NCI-H2227 treated with DMSO at 0.1 percent for 48 hours (cell line): ENCODE measurements at places on chromosomes 2 and 18.

- DNase-seq: no peak
Observed at GRCh38 chr2:189995679-189996078, 66.8 kb downstream of the MSTN start.

GRCh38 chr2:180289627-180290026 lies 282.5 kb upstream of the CWC22 start:
- no peak for DNase-seq

GRCh38 chr2:59874971-59875755 lies 678.3 kb downstream of the BCL11A start:
- DNase-seq: no peak

GRCh38 chr18:32879497-32879896 lies 106.7 kb upstream of the KLHL14 start:
- peak; percentile 33 for DNase-seq

DNA sequence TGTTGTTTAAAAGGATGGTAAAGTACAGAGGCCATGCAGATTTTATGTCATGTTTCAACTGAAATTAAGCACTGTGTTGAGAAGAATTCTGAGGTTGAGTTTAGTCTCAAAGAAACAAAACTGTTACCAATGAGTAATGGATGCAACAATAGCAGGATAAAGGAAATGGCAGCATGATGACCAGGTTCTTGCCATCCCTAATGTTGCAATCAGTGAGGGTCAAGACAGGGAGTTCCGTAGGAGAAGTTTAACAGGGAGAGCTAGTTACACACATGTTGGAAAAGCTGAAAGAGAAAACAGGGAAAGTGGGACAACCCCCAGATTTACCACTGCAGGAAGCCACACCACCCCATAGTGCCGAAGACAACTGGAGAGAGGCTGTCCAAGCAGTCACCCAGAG lies 343.8 kb upstream of the EPHA4 start:
- DNase-seq: no peak

DNA sequence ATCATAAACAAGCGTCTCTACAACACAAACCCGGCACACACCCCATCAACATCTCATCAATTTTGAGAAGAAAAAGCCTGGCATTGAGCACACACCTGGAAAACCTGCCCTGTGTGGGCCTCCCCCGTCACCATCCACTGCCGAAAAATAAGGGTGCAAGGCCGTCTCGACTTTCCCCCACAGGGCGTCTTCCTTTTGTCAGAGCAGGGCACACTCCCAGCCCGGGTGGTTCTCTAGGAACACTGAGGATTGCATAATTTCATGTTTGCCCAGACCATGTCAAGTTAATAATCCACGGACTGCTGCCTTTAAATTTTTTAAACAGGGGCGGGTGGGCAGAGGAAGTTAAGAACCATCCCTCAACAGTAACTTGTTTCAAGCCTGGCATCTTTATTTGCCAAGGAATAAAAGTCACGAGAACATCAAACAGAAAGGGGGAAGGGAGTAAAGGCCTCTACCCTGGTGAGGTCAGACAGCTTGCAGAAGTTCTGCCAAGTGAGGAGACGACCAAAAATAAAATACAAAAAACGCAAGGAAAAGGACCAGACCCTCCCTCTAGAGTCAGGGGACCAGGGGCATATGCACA lies 2.1 kb downstream of the TFCP2L1 start:
- no peak for DNase-seq

- no peak for DNase-seq
Observed at GRCh38 chr2:46502291-46502885, 23.0 kb downstream of the TMEM247 start.

GRCh38 chr18:8562919-8563318 lies 46.3 kb upstream of the RAB12 start:
- no peak for DNase-seq

DNA sequence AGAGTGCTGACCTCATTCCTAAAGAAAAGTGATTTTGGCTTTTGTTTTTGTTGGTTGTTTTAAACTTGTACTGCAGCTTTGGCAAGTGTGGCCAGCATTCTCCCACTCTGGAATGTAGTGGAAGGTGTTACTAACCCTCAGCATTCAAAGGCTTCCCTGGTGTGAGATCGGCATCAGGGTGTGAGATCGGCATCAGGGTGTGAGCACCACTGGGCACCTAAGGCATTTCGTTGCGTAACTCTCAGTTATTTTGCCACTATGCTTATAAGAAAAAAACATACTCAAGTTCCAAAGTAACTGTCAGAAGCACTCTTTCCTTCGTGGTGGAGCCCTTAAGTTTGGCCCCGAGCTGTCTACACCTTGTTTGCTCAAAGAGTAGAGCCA lies 1.7 kb downstream of the CYBRD1 start:
- DNase-seq: no peak

DNA sequence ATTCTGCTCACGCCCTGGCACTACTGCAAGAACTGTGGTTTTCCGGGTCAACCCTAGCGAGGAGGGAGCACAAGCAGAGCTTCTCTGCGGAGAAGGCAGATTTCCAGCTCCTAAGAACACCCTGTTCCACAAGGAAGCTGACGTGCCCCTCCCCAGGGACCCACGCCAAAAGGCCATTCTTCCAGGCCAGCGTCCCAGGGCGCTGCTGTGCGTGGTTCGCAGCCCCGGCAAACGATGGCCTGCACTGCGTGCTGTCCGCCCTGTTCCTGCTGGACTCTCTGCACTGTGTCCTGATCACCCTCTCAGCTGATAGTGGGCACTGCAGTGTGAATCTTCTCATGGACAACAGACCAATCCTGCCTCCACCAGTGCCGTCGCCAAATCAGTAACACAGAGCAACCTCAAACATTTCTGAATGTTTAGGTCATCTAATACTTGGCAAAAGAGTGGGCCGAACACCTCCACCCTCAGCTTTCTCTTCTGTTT lies 49.1 kb downstream of the ADI1 start:
- DNase-seq: no peak

DNA sequence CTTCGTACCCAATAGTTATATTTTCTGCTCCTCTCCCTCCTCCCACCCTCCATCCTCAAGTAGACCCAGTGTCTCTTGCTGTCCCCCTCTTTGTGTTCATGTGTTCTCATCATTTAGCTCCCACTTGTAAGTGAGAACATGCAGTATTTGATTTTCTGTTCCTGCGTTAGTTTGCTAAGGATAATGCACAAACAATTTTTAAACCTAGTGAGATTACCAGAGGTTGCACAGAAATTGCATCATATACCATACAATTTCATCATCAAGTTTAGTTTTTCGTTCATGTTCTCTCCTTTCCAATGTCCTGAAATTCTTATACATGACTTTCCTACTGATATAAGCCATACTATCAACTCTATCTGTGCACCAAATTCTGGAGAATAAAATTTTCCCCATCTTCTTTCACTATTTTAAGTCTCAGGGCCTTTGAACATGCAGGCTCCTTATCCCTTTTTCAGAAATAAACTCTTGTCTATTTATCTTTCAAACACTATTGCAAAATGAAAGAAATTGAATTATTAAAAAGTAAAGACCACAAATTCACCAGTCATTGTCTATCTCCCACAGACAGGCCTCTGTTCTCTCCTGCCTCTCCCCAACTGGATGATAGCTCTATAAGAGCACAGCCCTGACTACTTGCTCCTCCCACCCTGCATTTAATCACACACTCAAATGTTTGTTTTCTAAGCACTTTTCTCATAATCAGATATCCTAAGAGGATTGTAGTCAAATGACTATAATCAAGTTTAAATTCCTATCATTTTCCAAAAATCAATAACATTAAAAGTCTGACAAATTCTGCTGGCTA lies 27.2 kb upstream of the B4GALT6 start:
- peak; percentile 51 for DNase-seq

DNA sequence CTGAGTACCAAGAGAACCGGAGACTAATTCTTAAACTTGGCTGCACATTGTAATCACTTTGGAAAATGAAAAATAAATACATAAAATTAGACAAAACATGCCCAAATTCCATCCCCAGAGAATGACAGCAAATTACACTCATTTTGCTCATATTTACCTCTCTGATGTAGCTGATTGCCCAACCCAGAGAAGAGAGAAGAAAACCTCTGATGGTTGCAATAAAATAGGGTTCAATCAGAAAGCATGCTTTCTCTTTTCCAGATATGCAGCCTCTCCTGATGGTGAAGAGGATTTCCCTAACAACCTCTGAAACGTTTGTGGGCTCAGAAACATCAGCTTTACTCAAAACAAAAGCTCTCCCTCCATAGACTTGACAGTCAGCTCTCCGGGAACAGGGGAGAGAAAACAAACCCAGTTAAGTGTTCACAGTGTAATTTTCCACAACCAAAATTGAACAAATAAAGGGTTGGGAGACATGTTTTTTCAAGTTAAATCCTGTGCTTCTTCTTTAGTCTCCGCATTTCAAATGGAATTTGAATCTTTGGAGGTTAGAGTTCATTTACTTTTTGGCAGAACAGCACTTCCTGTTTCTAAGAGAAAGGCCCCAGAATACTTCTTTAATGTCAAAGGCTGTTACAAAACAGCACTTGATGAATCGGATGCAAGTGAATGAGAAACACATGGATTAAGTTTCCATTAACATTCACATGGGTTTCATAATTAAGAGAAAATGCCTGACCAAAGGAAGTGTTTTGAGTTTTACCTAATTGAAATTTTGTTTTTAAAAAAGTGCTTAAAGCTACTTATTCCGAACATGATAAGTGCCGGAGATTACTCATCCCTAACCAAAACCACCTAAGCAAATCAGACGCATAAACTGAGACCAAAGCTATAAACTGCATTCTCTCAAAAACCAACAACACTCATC lies 570.1 kb upstream of the SYT4 start:
- no peak for DNase-seq
